Stimulated activated CD4-positive, alpha-beta T cell treated with anti-CD3 and anti-CD28 coated beads, Interleukin-12 subunit alpha, Interleukin-12 subunit beta, amount 100 ng/mL, for 4 hours (primary cell): ENCODE measurements at places on chromosomes 13 and 19.

DNA sequence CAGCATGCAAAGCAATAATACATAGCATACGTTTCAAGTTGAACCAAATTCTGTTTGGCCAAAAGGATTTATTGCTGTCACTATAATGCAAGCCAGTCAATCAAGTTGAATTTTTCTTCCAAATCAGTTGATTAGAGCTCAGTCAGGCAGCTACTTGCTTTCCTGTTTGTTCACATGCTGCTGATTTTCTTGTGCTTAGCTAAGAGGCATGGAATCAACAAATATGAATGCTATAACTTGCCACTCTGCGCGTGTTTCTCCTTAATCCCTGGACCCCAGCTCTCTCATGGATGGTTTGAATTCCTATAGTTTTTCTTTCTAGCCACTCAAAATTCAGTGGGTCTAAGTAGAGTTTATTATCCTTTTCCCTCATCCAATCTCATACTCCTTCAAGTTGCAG, 311.3 kb downstream of the KLF5 start:
- no peak for DNase-seq

- DNase-seq, result no peak
These were observed 473.5 kb downstream of the GPC6 start for GRCh38 chr13:93700115-93700514.

- DNase-seq, result no peak
These were observed 15.8 kb upstream of the PTPRS start for GRCh38 chr19:5356428-5356827.

GRCh38 chr13:106090001-106090400, 445.5 kb downstream of the EFNB2 start:
- no peak for DNase-seq

DNA sequence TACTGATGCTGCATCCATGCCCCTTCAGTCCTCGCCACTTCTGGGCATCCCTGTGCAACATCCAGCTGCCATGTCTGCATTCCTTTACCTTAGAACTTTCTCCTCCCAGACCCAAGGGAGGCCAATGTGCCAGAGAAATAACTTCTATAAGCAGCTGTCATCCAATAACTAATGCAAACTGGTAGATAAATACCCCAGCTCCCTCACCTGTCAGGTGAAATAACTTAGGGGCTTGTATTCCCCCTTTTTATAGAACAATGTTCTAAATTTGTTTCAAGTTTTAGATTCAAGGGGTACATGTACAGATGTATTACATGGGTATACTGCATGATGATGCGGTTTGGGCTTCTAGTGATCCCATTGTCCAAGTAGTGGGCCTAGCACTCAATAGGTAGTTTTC, 880.1 kb downstream of the UQCRFS1 start:
- no peak for DNase-seq

DNA sequence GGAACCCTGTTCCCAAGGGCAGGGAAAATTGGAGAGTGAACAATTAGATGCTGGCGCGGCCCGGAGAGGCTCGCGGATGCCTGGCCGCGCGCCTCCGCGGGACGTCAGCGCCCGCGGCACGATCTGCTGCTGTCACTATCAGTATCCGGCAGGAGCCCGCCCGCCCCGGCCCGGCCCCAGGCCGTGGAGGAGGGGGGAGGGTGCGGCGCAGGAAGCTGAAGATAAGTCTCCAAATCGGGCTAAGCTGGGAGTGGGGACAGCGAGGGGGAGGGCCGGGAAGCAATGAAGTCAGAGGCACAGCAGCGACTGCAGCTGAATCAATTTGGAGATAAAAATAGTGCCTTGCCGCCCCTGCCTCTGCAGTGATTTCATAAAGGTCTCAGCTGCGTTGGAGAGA, 441.5 kb upstream of the KLF12 start:
- DNase-seq, result peak; percentile 38

GRCh38 chr19:5006201-5006600, 37.3 kb downstream of the KDM4B start:
- no peak for DNase-seq

DNA sequence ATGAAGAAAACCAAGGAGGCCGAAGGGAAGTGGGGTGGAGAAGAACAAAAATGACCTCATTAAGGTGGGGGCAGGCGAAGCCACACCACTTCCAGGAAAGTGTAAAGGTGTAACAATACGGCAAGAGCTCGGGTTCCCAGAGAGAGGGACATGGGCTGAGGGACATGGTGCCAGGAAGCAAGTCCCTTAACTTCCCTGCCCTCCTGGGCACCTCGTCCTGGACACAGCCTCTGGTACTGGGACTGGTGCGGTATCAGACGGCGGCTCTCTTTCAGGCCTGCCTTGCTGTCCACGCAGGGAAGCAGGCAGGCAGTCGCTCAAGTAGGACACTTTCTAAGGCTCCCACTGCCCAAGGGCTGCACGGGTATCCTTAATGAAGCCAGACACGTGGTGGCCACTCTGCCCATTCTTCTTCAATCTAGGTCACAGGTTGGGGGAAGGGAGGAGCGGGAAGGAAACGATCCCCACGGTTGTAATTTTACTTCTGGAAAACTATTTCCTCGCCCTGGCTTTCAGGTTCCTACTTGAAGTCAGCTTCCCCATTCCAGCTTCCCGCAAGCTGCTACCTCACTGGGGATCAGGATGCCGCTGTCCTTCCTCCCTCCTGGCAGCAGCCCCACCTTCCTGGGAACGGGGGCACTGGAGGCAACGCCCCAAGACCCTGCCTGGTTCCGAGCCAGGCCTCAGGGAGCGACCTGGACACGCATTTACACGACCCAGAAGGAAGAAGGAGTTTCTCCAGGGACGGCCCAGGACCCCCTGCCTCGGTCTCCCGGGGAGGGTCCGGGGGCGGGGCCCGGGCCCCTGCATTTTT, 1.2 kb downstream of the AP3D1 start:
- no peak for DNase-seq

GRCh38 chr13:35349673-35350278, 126.7 kb downstream of the MAB21L1 start:
- DNase-seq, result no peak

GRCh38 chr19:2371656-2372055, 11.6 kb downstream of the TMPRSS9 start:
- DNase-seq, result no peak

- DNase-seq, result peak; percentile 69
These were observed 630 bp downstream of the RNF126 start for GRCh38 chr19:662207-662961.

DNA sequence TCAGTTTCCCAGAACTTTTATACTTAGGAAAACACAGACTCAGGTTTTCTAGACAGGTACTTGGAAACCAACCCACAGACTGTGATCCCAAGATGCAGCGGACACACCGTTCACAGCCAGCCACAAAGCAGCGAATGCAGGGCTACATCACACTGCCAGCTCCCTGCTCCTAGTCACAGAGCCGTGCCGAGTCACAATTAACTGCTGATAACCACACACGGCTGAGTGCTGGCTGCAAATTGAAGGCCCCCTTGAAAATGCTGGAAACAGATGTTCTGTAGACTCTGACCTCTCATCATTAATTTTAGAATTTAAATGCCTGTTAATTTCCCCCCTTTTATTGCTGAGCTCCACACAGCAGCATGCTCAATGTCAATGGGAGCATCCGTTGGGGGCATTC, 78.6 kb upstream of the SIAH3 start:
- no peak for DNase-seq

GRCh38 chr19:56350416-56351045, 35.9 kb upstream of the ZSCAN5A start:
- DNase-seq, result peak; percentile 30
